ENCODE measurements at places on chromosomes 1 and 21.

DNA sequence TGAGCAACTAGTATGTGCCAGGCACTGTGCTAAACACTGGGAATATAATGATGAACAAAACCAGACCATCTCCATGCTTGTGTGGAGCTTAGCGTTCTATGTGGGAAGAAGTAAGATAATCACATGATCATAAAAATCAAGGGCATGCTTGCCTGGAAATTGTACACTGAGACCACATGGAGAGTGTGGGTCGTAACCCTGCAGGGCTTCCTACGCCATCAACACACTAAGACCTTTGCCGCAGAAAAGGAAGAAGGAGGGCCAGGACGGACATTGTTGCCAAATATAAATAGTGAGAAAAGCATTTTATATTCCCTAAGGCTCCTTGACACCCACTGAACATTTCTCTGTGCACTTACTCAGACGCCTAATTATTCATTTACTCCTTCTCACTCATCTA, 388.1 kb upstream of the VAMP3 start:
- DNase-seq: no peak

DNA sequence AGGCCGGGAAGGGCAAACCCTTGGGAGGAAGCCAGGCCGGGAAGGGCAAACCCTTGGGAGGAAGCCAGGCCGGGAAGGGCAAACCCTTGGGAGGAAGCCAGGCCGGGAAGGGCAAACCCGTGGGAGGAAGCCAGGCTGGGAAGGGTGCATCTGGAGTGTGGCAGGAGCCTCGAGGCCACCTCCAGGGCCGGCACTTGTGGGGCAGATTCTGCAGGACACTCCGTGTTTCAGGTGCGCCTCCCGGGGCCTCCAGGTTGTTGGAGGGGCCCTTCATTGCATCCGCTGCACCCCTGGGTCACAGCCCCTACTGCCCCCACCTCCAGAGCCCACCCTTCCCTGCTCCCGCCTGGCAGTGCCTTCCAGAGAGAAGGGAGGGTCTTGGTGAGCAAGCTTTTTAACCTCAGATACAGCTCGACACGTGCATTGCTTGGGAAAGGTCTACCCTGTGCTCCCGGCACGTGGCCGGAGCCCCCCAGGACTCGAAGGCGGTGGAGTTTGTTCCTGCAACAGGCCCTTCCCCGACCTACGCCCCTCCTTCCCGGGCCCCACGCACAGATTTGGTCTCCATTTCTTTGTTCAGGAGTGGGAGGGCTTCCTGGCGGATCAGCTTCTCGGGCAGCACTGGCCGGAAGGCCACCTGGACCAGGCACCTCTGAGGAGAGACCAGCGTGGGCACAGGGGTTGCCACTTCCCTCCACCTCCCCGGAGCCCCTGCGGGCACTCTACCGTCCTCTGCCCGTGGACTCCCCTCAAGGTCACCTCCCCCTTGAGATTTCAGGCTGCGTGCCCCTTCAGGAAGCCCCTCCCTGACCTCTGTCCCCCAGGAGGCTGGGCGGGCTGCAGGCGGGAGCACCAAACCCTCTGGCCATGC, 9.4 kb upstream of the TMEM52 start:
- no peak for DNase-seq

GRCh38 chr1:203165101-203165799, 10.4 kb downstream of the MYBPH start:
- no peak for DNase-seq

DNA sequence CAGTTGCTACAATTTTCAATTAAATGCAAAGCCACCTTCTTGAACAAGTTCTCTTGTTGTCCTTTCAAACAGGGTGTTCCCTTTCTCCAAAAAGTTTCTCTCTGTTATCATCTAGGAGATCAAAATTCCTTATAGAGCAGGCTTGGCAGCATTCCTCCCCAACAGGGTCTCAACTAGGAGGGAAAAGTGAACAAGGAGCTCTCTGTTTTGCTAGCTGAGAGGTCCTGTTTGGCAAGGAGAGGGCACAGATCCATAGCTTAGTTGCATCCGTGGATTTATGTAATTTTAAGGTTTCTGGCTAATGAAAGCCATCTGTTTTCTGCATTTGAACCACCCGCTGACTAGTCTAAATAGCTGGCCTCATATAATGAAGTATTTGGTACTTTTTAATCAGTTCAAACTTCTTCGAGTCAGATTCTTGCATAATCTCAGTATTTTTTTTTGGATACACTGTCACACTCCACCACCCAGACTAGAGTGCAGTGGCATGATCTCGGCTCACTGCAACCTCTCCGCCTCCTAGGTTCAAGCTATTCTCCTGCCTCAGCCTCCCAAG, 54.0 kb downstream of the APP start:
- no peak for DNase-seq

DNA sequence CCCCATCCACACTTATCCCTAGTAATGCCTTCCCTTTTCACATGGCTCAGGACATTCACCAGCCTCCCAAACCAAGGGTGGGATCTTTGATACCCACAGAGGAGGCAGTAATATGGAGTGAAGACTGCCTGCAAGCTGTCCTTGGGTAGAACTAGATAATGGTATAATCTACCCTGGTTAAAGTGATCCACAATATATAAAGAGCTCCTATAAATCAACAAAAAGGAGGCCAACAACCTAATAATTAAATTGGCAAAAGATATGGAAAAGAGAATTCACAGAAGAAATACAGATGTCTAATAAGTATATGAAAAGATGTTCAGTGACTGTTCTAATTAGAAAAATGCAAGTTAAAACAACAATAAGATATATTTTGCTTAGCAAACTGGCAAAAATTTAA, 30.7 kb upstream of the SPOCD1 start:
- DNase-seq: no peak

DNA sequence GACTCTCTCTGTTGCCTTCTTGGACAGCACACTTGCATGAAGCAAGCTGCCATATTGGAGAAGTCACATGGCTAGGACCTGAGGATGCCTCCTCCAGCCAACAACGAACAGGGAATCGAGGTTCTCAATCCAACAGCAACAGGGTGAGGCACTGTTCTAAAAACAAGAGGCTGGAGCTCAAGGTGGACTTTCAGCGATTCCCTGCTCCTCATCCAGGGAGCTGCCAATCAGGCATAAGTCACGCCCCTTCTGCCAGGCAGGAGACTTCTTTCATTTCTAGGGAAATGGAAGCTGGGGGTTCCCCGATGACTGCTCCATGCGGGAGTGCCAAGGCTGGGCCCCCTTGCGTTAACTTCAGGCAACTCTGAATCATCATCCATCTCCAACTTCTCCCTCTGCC, 22.7 kb upstream of the IFNAR1 start:
- no peak for DNase-seq

- peak; percentile 30 for DNase-seq
Observed at GRCh38 chr1:94716965-94717364, 103.2 kb upstream of the SLC44A3 start.

GRCh38 chr1:154220970-154221277, 169 bp downstream of the UBAP2L start:
- no peak for DNase-seq
